ENCODE measurements at places on chromosomes 3 and 15.

- DNase-seq: no peak
Measured at GRCh38 chr3:81375921-81376320, 385.5 kb downstream of the GBE1 start.

DNA sequence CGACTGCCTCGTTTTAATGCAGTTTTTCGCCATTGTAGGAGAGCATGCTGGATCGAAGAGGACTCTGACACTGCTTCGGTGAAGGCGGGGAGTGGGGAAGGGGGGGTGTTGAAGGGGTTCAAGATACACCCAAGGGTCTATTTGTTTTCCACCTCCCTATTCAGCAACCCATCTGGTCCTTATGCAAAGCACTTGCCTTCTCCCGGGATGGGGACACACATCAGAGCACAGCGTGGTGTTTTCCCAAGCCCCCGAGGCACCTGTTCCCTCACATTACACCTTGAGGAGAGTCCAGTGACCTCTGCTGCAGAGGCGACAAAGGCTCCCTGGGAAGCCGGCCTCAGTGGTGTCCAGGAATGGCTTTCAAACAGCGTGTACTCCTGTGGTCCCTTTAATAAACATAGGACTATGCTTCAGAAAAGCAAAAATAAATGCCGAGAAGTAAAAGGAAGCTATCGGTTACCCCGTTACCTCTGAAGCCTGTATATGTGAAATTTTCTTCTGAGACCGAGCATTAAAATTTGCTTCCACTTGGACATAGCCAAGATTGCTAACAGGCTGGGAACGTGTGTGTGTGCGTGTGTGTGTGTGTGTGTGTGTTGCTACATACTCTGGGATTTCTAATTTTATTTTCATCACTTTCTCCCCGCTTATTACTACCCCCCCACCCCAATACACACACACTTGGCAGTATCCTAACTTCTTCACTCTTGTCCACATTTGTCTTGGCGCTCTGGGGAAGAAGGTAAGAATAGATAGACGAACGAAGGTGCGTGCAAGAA is 53.2 kb downstream of the CCDC54 start:
- peak; percentile 32 for DNase-seq

DNA sequence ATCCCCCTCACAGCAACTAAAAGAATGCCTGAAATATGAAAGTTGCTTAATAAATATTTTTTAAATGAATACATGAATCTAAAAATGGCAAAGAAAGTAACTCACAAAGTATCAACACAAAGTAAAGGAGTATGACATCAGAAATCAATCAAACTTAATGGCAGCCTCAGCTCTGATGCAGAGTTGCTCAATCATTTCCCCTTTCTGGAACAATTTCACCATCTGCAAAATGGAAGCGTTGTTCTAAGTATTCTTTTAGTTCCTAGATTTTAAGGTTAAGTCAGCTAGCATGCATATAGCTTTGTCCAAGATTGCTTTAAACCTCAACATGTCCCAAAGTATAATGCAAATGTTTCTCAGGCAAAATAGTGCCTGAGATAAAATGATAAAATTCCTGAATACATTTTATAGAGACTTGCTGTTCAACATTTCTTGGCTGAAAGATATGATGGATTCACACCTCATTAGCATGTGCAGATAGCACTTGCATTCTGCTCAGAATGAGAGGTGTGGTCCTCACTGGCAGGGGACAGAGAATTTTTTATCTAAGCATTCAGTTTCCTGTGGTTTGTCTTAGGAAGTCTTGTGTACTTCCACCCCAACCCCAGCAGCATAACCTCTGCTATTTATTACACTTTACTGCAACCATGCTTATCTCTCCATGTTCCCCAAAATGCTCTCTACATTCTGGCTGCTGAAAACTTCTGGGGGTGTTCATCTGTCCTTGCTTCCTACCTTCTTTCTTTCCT is 429.3 kb downstream of the GRM7 start:
- no peak for DNase-seq

DNA sequence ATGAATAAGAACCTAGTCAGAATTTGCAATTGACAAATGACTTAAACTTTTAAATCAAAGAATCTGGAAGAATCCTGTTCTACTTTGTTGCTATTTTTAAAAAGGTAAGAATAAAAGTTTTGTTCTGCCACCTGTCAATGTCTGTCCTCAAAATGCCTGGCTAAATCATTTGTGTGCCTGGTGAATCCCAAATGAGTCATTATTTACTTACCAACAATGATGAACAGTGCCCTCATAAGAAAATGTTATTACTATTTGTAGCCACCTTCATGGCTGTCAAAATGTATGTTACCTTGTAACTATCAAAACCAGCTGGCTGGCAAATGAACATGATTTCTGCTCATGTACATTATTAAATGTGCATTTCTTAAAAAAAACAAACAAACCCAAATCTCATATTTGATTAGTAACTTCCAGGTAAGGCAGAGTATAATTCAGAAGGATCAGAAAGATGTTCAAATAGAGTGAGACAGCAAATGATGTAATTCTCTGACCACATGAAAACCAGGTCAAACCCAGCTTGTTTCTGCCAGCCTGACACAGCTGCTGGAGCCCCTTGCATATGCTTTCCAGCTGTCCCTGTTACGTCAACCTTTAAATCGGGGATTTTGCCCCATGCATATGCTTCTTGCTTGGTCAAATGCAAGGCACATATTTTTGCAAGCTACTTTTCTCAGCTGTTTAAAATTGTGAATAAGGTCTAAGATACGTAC is 137.9 kb downstream of the SSR3 start:
- peak; percentile 51 for DNase-seq

GRCh38 chr3:136078421-136079364 is 113.2 kb downstream of the PPP2R3A start:
- peak; percentile 38 for DNase-seq

- peak; percentile 53 for DNase-seq
Measured at GRCh38 chr3:12470111-12470510, 14.2 kb upstream of the TSEN2 start.

DNA sequence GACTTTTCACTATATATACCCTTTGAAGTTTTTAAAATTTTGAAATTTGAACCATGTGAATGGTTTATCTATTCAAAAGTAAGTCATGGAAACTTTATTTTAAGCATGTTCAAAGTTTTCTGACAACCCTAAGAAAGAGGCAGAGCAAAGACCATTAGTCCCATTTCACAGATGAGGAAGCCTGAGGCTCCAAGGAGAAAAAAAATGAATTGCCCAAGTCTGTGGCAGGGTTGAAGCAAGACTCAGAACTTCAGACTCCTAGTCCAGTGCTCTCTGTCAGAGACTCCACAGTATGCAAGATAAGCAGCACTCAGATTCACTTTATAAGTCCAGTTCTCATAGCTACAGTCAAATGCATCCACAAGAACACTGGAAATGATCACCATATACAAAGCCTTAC is 4.5 kb downstream of the RAB43 start:
- no peak for DNase-seq

GRCh38 chr3:124147429-124147828 is 155.5 kb upstream of the ROPN1 start:
- no peak for DNase-seq

DNA sequence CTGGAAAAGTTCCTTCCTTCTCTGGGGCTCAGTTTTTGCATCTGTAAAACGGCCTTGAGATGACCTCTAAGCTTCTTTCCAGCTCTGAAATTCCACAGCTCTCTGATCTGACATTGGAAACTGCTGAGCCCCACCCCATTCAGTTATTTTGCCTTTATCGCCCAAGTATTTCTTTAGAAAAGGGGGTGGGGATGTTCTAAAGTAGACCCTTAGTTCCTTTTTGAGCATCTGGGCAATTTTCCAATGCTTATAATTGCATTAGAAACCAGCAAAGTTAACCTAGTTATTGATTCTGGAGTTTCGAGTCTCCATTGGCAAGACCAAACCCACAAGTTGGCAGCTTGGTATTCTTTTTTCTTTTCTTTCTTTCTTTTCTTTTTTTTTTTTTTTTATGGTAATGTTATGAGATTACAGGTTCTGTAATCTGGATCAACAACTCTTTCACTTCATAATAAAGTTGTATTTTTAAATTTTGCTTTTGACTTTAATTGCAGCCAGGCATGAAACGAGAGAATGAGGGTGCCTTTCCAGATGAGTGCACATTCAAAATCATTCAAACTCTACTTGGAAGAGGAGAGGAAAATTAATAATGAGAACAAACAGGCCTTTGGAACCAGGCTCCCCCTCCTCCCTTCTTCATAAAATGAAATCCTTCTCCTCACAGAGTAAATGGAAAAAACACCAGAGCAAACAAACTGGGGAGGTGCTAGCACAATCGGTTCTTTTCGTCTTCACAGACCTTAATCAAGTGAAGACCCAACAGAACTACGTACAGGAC is 76.8 kb upstream of the LRIG1 start:
- no peak for DNase-seq

DNA sequence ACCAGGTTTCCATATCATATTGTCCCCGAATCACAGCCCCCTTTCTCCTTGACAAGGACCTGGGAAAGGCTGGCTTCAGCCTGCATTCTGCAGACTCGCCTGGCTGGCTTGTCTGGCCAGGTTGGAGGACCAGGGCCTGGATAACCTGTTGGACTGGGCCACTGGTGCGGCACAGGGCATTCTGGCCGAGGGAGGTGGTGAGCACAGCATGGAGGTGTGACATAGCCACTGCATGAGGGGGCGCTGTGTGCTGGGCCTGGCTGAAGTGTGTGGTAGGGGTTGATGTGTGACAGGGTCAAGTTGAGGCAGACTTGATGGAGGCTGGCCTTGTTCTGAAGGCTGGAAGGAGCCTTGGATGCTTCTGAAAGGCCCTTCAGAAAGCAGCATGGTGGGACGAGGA is 2.9 kb downstream of the ESYT3 start:
- no peak for DNase-seq

- DNase-seq: peak; percentile 62
Measured at GRCh38 chr3:118504906-118505305, 529.7 kb downstream of the IGSF11 start.
